Suprapubic skin (tissue), 4 donors: ENCODE measurements at places on chromosomes 6 and 20. TPM values are rescaled to one million over a fixed set of nuclear protein-coding genes. Genes with fewer than 3 reads are reported as not detected.

DNA sequence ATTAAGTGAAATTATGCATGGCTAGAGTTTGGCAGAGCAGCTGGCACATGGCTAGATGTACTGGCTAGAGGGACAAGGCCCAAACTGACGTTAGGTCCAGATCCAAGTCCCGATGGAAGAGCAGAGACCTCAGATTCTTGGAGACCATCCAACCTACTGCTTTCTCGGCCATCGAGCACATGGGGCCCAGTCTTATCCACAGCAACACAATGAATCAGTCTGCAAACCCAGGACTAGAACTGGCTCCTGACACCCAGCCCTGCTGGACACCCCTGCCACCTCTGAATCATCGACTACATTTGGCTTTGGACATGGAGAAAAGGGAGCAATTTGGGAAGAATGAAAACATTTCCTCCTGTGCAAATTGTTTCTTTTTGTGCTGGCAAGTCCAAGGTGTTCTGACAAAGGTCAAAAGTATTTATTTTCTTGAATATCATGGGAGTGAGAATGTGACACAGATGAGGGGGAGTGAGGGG lies 23.9 kb upstream of the YWHAB start:
- no peak overlapping the region for H3K27ac ChIP-seq
- H3K27me3 ChIP-seq, result no peaks in the 10 kb centered on the region
- H3K4me1 ChIP-seq, result peaks cover 4% of the 10 kb centered on the region

DNA sequence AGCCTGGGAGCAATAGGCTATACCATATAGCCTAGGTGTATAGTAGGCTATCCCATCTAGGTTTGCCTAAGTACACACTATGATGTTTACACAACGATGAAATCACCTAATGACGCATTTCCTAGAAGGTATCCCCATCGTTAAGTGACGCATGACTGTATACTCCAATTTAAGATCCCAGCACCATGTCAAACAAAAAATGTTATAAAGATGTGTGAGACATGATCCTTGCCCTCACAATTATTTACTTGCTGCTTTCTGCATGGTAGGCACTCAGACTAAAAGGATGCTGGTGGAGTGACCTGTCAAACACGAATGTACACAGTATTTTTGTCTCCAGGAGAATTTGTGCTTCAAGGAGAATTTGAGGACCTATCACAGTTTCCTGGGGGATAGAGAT lies 32.3 kb downstream of the SNAP25 start:
- DNase-seq, result no peak
- H3K27ac ChIP-seq, result no peak overlapping the region
- H3K36me3 ChIP-seq, result no peaks in the 10 kb centered on the region

GRCh38 chr6:153958860-153959259 lies 80.2 kb upstream of the OPRM1 start:
- no peaks in the 10 kb centered on the region for H3K36me3 ChIP-seq
- no peaks in the 10 kb centered on the region for H3K4me1 ChIP-seq
- no peak overlapping the region for H3K4me3 ChIP-seq
- no peak for DNase-seq
- H3K27me3 ChIP-seq, result no peaks in the 10 kb centered on the region
- H3K27ac ChIP-seq, result no peak overlapping the region

GRCh38 chr20:57911512-57912226 lies 201.9 kb upstream of the PMEPA1 start:
- H3K27ac ChIP-seq, result no peak overlapping the region
- no peak overlapping the region for H3K4me3 ChIP-seq
- no peak for DNase-seq
- peaks cover 2% of the 10 kb centered on the region for H3K27me3 ChIP-seq
- no peaks in the 10 kb centered on the region for H3K36me3 ChIP-seq

GRCh38 chr20:46630306-46630705 lies 21.0 kb downstream of the SLC13A3 start:
- DNase-seq, result no peak
- no peaks in the 10 kb centered on the region for H3K27me3 ChIP-seq
- H3K4me1 ChIP-seq, result no peaks in the 10 kb centered on the region
- H3K36me3 ChIP-seq, result no peaks in the 10 kb centered on the region
- H3K27ac ChIP-seq, result no peak overlapping the region
- no peak overlapping the region for H3K4me3 ChIP-seq

Gene PREX1
- total RNA-seq, result 15.1 TPM

- no peaks in the 10 kb centered on the region for H3K27me3 ChIP-seq
- no peak for DNase-seq
- H3K27ac ChIP-seq, result no peak overlapping the region
- no peaks in the 10 kb centered on the region for H3K36me3 ChIP-seq
- H3K4me3 ChIP-seq, result peak overlapping the region; percentile 98
- H3K4me1 ChIP-seq, result peaks cover 33% of the 10 kb centered on the region
Observed at GRCh38 chr20:47503685-47504084, 2.0 kb downstream of the NCOA3 start.

- no peak overlapping the region for H3K4me3 ChIP-seq
- no peak overlapping the region for H3K27ac ChIP-seq
- no peak for DNase-seq
- no peaks in the 10 kb centered on the region for H3K4me1 ChIP-seq
- no peaks in the 10 kb centered on the region for H3K36me3 ChIP-seq
Observed at GRCh38 chr6:151275566-151275965, 35.8 kb downstream of the AKAP12 start.

Gene SLC17A9
- 0.56 TPM for total RNA-seq

DNA sequence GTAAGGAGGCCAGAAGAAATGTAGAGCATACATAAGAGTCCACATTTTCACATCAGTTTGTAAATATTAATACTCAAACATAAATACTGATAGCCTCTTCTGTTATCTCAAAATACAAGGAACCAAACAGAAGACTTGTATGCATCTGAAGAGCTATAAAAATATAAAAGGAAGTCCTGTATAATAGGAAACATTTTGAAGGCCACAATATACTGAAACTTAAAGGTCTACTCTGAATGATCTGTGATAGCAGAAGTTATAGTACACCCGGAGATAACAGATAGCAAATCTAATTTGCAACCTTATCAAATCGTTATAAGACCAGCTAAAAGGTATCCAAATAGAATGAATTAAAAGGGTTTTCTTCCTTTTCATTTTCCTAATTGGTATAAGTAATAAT lies 111.2 kb downstream of the HIVEP2 start:
- DNase-seq, result no peak
- peaks cover 7% of the 10 kb centered on the region for H3K4me1 ChIP-seq
- no peaks in the 10 kb centered on the region for H3K36me3 ChIP-seq
- H3K4me3 ChIP-seq, result no peak overlapping the region

DNA sequence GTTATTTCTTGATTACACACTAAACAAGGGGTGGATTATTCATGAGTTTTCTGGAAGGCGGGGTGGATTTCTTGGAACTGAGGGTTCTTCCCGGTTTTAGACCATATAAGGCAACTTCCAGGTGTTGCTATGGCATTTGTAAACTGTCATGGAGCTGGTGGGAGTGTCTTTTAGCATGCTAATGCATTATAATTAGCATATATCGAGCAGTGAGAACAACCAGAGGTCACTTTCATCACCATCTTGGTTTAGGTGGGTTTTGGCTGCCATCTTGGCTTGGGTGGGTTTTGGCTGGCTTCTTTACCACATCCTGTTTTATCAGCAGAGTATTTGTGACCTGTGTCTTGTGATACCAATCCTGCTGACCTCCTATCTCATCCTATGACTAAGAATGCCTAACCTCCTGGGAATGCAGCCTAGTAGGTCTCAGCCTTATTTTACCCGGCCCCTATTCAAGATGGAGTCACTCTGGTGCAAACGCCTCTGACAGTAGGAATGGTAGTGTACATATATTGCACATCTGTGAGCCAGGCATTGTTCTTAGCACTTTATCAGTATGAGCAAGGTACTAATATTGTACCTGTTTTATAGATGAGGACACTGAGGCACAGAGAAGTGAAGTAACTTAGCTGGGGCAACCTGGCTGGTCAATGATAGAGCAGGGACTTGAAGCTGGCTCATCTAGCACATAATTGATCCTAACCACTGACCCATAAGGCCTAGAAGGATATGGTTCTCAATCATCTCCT lies 203.7 kb downstream of the NFATC2 start:
- no peak overlapping the region for H3K4me3 ChIP-seq
- no peaks in the 10 kb centered on the region for H3K36me3 ChIP-seq
- DNase-seq, result no peak
- H3K27me3 ChIP-seq, result no peaks in the 10 kb centered on the region
- no peak overlapping the region for H3K27ac ChIP-seq
- no peaks in the 10 kb centered on the region for H3K4me1 ChIP-seq

GRCh38 chr6:10962673-10963072 lies 75.8 kb downstream of the SYCP2L start:
- H3K27me3 ChIP-seq, result no peaks in the 10 kb centered on the region
- no peaks in the 10 kb centered on the region for H3K36me3 ChIP-seq
- no peak for DNase-seq
- H3K27ac ChIP-seq, result no peak overlapping the region
- no peak overlapping the region for H3K4me3 ChIP-seq
- no peaks in the 10 kb centered on the region for H3K4me1 ChIP-seq

DNA sequence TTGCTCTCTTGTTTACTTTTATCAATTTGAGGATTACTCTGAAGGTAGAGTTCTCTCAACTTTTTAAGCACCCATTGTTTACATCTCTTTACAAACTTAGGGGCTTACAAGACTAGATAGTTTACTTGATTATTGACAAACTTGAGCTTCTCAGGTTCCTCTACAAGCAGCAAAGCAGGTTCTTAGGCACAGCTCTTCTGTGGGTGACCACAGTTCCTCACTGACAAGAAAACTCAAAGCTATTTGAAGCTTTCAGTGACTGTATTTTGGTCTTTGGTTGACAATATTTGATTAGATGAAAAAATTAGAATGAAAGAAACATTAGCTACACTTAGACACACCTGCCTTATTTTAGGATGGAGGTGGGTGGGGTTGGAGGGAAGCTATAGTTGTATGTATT lies 327.3 kb upstream of the RUNX2 start:
- no peaks in the 10 kb centered on the region for H3K4me1 ChIP-seq
- H3K36me3 ChIP-seq, result no peaks in the 10 kb centered on the region
- no peaks in the 10 kb centered on the region for H3K27me3 ChIP-seq
- DNase-seq, result no peak
- H3K4me3 ChIP-seq, result no peak overlapping the region

Gene TSPYL4
- 11.2 TPM for total RNA-seq

Gene LINC00237
- total RNA-seq, result not detected
